AG04449 (cell line): ENCODE measurements at places on chromosomes 3 and 15.

DNA sequence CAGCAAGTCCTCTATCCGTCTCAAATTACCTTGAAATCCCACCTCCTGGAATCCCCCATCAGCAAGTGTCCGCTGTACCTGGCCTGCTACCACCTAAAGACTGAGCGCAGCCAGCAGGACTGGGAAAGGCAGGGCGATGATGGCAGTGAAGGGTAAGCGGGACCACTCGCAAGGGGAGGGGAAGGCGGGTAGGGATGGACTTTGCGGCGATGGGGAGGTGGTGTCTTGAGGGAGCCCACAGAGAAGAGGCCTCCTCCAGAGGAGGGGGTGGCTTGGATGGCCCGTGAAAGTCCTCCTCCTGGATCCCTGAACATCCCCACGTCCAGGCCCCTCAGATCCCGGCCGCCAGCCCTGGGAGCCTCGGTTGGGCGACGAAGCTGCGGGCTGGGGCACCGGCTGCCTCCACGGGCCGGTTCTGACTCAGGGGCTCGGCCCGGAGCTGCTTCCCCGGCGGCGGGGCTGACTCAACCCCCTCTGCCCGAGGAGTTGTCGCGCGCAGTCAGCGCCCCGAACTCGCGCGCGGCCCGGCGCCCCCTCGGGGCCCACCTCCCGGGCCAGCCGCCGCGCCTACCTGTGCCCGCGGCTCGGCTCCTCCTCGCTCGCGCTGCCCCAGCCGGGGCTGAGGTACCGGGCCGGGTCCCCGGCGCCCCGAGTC, 512 bp downstream of the LARP6 start:
- no peak for DNase-seq

DNA sequence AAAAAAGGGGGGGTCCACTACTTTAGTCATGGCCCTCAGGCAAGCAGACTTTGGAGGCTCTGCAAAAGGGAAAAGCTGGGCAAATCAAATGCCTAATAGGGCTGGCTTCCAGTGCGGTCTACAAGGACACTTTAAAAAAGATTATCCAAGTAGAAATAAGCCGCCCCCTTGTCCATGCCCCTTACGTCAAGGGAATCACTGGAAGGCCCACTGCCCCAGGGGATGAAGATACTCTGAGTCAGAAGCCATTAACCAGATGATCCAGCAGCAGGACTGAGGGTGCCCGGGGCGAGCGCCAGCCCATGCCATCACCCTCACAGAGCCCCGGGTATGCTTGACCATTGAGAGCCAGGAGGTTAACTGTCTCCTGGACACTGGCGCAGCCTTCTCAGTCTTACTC, 15.3 kb downstream of the ZMAT3 start:
- DNase-seq = no peak

- DNase-seq = no peak
These were observed 92.5 kb upstream of the MB21D2 start for GRCh38 chr3:193010191-193010590.

GRCh38 chr3:168157903-168158302, 62.2 kb upstream of the GOLIM4 start:
- DNase-seq = no peak

DNA sequence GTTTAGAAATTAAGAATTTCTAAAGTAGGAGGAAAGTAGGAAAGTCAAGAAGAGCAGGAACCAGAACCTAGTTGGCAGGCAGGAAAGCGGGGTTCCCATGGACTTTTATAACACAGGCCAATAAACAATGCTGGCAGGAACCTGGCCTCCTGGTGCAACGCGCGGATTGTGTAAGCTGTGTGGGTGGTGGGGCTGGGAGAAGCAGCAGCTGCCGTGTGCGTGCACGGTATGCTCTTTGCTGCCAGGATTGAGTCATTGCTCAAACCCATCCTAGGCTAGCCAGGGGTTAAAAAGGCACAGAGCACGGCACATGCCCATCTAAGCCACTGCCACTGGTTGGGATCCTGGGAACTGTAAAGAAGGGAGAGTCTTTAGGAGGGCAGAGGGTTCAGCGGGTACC, 209.9 kb upstream of the RGMA start:
- no peak for DNase-seq

DNA sequence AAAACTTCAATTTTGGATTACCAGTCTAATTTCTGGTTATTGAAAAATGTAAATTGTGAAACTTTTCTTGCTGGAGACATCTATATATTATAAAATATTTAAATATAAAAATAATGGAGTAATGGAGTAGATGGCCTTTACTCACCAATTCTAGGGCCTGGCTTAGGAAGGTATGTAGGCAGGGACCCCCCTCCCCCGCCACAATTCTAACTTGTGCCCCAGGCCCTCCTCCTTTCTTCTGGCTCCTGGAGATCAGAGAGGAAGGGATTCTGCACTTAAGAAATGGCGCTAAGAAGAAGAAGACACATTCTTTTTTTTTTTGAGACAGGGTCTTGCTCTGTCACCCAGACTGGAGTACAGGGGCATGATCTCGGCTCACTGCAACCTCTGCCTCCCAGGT, 49.5 kb downstream of the CGNL1 start:
- no peak for DNase-seq

DNA sequence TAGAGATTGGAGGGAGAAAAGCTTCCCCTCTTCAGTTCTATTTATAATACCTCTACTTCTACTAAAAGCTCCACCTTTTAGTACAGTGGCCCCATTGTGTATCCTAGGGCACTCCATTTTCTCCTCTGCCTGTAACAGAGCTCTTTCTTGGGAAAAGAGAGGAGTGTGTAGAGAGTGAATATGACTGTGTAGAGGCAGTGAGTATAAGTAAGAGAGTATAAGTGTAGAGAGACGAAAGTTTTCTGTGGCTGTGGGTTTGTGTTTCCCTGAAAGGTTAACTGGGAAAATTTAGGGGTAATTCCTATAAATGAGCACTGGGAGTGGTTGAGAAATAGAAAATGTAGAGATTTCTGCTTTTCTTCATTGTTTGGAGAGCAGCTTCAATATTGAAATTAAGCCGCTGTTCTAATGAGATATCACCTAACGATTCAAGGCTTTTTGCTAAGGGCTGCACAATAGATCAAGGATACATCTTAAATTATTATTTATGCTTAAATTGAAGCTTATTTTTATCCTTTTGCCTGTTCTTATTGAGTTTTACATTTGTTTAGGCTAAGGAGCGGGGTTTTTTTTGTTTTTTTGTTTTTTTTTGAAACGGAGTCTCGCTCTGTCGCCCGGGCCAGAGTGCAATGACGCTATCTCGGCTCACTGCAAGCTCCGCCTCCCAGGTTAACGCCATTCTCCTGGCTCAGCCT, 6.9 kb downstream of the IQGAP1 start:
- no peak for DNase-seq

DNA sequence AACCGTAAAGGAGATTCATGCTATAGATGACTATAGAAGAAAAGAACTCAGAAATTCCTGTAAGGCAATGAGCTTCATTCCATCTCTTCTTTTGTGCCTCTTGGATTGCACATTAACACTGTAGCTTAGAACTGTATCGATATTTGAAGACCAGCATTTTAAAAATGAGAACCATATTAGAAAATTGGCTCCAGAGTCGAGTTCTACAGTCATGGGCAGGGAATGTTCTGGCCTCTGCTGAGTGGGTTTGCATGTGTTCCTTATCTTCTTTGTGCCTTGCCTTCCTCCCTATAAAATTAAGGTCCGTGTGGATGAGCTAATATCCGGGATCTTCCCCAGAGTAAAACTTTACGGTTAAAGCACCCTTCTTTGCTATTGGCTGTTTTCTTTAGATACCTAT, 77.4 kb upstream of the PLCL2 start:
- no peak for DNase-seq
